ENCODE measurements at places on chromosomes 6 and 20.

DNA sequence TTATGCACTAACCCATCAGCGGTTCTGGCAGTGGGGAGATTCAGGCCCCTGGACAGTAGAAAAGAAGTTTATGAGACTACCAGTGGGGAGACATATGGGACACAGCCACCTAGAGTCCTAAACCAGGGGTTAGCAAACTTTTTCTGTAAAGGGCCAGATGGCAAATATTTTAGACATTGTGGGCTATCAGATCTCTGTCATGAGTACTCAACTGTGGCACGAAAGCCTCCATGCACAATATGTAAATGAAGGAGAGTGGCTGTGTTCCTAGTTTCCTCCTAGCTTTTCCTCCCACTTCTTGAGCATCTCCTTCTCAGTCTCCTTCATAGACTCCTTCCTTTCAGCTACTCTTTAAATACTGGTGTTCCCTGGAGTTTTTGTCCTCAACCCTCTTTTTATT lies 3.3 kb upstream of the HLA-DMA start:
- DNase-seq = no peak

GRCh38 chr6:156982168-156982567 lies 205.0 kb downstream of the ARID1B start:
- DNase-seq = no peak

- no peak for DNase-seq
These were observed 20.1 kb upstream of the BCAS1 start for GRCh38 chr20:54090230-54091119.

DNA sequence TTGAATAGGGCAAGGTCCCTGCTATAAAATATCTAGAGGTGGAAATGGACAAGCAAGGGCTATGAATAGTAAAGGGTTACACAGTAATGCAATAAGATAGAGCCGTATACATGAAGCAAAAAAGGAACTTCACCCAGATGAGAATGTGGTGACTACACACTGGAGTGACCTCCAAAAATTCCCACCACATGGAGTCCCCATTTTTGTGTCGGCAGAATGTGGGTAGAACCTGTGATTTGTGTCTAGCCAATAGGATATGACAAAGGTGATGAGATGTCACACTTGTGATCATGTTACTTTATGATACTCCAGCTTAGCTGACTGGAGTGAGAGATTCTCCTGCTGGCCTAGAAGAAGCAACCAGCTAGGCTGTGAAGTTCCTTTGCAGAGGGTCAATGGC lies 96.8 kb downstream of the SYNE1 start:
- DNase-seq = no peak

- no peak for DNase-seq
These were observed 124.4 kb upstream of the HCRTR2 start for GRCh38 chr6:55049866-55050265.

- no peak for DNase-seq
These were observed 28.7 kb downstream of the OLIG3 start for GRCh38 chr6:137465378-137466009.

- no peak for DNase-seq
These were observed 11.9 kb downstream of the KIF25 start for GRCh38 chr6:168009331-168009730.

DNA sequence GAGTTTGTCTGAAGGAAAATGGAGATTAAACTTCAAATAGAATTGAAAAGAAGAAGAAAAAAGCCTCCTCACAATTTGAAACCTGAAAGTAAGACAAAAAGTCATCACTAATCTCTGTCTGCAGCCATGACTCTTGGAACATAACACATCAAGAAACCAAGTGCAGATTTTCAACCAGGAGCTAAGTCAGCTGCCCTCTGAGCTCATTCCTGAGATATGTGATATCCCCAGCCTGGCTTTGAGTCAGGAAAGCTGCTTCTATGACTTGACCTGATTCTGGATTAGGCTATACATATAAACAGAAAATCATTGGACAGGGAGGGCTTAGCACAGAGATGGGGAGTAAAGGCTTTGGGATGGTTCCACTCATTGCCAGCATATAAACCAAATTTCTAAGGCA lies 891.4 kb downstream of the TFAP2A start:
- no peak for DNase-seq

GRCh38 chr20:62937268-62938104 lies 461 bp upstream of the GID8 start:
- DNase-seq = peak; percentile 93

GRCh38 chr6:21846541-21847451 lies 253.2 kb downstream of the SOX4 start:
- DNase-seq = no peak

DNA sequence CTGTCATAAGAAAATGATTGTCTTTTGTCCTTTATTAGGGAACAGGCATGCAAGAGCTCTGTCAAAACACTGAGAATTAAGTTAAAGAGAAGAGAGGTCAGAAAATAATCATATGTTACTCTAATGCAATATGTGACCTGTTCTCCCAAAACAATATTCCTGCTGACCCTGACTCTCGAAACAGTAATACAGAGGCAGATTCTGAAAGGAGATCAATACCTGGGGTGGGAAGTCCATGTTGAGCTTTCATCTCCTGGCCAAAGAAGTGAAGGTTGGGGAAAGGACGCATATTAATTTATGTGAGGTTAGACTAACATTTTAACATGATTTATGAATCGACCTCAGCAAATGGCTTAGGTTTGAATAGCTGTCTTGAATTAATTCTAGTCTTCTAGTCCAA lies 243.0 kb downstream of the PTPRK start:
- no peak for DNase-seq

DNA sequence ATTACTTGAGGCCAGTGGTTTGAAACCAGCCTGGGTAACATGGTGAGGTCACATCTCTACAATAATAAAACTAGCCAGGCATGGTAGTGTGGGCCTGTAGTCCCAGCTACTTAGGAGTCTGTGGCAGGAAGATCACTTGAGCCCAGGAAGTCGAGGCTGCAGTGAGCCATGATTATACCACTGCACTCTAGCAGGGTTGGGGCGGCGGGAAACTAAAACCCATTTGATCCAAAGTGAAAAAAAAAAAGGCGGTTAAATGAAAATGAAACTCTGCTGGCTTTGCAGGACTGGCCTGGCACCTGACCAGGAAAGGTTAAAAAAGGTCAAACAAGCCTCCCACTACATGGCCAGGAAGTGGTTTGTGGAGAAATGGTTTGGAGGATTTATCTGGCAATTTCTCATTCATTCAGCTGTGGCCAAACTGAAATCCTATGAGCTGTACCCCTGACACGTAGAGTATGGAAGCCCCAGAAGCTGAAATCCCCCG lies 36.6 kb downstream of the MTRES1 start:
- DNase-seq = no peak

- no peak for DNase-seq
These were observed 21.1 kb upstream of the FBXO9 start for GRCh38 chr6:53044071-53044470.

DNA sequence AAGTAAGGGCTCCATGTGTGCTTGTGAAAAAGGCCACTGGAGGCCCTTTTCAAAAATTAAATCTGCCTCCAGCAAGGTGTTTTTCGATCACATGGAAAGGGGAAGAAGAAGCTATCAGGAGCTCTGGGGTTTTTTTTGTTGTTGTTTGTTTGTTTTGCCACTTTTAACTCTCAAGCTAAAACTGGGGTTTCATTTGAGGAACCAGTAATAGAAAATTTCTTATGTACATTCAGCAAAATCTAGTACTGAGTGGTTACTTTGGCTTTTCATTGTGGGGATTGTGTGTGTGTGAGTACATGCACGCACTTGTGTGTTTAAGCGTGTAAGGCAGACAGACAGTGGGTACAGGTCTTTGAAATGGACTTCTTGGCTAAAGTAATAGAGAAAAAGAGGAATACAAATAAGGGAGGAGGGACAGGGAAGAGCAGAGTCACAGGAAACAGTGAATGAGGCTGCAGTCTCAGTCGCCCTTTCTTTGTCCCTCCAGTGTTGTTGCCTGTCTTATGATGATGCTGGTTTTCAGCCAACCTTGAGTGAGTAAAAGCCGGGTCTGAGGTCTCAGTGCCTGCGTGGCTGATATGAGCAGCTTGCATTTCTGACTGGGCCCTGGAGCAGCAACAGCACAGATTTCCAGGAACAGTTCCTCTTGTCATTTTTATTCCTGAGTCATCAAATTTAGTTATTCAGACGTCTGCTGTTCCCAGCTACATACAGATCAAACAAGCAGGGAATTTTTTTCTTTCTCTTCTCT lies 26.2 kb downstream of the SLC16A10 start:
- peak; percentile 1 for DNase-seq

DNA sequence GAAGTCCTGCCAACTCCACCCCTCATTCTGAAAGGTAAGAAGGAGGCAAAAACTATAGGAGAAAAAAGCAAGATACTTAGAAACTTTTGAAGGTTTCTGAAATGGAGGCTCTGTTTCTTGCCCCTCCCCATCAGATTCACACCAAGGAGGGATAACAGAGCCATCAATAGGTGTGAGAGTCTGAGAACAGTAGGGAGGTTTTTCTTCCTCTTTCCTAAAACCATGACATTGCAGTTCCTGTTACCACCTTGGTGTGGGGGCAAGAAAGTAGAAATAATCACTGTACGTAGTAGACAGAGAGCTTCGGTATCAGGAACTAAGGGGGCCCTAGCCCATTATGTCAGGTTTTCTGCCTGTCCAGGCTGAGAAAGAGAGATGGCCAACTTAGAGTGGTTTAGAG lies 333.3 kb upstream of the SYNCRIP start:
- no peak for DNase-seq

GRCh38 chr6:35600659-35601125 lies 88.0 kb upstream of the TULP1 start:
- no peak for DNase-seq

DNA sequence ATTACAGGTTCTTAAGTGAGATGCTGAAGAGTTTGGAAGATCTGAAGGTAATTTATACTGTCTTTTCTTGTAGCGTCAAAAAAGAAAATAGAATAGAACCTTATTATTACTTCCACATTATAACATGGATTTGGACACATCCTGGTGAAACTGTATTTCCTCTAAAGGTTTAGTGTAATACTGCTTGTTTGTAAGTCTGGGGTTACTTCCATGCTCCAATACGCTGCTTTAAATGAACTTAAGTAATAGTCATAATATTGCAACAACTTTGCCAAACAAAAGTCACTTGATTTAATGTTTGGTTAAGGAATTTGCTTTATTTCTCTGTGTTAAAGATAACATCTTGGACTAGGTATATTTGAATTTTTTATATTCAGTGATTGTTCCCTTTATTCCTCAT lies 11.5 kb upstream of the SNRNP48 start:
- DNase-seq = no peak

DNA sequence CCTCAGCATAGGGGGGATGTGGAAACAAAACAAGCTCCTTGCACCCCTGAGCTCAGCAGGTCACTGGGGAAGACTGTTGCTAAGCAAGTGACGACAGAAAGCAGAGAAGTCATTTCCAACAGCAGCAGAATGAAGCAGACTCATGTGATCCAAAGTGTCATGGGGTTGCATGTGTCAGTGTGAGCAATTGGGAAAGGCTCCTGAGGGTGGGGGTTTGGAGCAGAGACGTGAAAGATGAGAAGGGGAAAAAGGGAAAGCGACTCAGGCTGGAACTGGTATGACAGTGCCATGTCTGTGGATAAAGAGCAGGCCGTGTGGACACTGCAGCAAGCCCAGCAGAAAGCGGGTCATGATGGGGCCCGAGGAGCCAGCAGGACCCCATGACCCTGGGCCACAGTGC lies 363.9 kb downstream of the PREX1 start:
- DNase-seq = no peak

- DNase-seq = no peak
These were observed 39.5 kb upstream of the SDHAF4 start for GRCh38 chr6:70527071-70527737.

- no peak for DNase-seq
These were observed 56.0 kb downstream of the IRF4 start for GRCh38 chr6:447381-448165.

- no peak for DNase-seq
These were observed 123.7 kb upstream of the MCHR2 start for GRCh38 chr6:100117680-100118079.

DNA sequence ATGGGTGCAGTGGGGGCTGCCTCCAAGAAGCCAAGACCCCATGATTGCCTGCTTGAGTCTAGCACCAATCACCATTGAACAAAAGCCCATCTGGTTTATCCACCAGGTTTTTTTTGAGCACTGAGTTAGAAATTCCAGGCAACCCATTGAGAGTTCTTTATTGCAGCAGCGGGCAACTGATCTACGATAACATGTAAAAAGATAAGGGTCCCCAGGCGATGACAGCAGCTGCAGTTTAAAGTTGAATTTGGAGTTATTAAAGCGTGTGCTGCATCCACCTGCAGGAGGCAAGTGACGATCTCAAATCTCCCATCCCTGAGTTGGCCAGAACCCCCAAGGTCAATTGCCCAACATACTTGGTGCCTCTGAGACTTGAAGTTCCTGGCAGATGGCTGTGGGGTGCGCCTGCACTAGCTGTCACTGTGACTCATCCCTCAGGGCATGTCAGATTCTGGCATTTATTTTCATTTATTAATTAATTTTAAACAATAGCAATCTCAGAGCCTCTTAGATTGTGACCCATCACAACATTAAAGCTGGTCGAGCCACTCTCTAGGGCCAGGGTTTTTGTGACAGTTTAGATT lies 290.4 kb upstream of the SULF2 start:
- no peak for DNase-seq

DNA sequence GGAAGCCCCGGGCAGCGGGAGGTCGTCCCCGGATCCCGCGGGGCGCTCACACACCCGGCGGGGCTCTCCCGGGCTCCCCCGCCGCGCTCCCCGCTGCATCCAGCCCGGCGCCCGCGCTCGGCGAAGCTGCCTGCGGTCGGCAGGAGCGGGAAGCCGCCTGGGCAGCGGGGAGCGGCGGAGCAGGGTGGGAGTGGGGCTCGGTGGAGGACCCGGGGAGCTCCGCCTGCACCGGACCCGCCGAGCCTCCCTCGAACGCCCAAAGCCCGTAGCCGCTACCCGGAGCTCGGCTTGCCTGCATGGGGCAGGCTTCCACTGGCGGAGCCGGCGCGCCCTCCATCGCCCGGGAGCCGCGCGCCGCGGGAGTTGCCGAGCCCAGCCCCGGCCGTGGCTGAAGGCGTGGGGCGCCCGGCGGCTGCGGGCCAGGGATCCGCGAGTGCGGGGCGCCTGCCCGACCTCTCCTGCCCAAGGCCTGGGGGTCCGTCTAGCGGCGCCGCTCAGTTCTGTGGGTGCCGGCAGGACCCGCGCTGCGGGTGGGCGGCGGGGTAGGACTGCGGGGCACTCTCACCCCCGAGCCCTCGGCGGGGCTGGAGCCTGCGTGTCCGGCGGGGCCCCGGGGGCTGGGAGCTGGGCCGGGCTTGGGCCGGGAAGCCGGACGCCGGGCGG lies 671 bp downstream of the CDH4 start:
- DNase-seq = no peak

- DNase-seq = no peak
These were observed 17.3 kb upstream of the MCUR1 start for GRCh38 chr6:13831615-13832014.

- no peak for DNase-seq
These were observed 87.8 kb upstream of the ASCC3 start for GRCh38 chr6:100968949-100969348.

GRCh38 chr20:42906120-42906519 lies 283.6 kb downstream of the PTPRT start:
- DNase-seq = no peak

- no peak for DNase-seq
These were observed 286.2 kb upstream of the QKI start for GRCh38 chr6:163128324-163128723.

- no peak for DNase-seq
These were observed 48.5 kb downstream of the ADGRG6 start for GRCh38 chr6:142350309-142350708.

- no peak for DNase-seq
These were observed 102.0 kb downstream of the BTBD3 start for GRCh38 chr20:12019715-12020114.

GRCh38 chr6:36368921-36369865 lies 18.3 kb downstream of the ETV7 start:
- no peak for DNase-seq

GRCh38 chr6:18328070-18328469 lies 59.1 kb upstream of the RNF144B start:
- no peak for DNase-seq

- DNase-seq = no peak
These were observed 18.2 kb downstream of the MAP7 start for GRCh38 chr6:136532030-136532429.
